T-cell (primary cell): ENCODE measurements at places on chromosomes 1 and 21. TPM values are rescaled to one million over a fixed set of nuclear protein-coding genes. Genes with fewer than 3 reads are reported as not detected.

DNA sequence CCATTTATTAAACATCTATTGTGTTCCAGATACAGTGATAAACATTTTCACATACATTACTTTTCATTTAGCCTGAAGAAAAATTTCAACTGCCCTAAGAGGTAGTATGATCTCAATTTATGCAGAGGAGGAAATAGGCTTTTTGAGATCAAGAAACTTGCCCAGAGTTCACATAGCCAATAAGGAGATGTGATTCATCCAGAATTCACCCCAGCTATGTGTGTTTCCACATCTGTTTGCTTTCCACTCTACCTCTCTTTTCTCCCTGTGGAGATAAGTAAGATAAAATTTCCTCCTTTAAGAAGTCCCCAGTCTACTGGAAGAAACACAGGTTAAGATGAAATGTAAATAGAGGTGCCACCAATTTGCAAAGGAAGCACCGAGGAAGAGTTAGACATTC is 199.7 kb upstream of the C8B start:
- no peak for DNase-seq

DNA sequence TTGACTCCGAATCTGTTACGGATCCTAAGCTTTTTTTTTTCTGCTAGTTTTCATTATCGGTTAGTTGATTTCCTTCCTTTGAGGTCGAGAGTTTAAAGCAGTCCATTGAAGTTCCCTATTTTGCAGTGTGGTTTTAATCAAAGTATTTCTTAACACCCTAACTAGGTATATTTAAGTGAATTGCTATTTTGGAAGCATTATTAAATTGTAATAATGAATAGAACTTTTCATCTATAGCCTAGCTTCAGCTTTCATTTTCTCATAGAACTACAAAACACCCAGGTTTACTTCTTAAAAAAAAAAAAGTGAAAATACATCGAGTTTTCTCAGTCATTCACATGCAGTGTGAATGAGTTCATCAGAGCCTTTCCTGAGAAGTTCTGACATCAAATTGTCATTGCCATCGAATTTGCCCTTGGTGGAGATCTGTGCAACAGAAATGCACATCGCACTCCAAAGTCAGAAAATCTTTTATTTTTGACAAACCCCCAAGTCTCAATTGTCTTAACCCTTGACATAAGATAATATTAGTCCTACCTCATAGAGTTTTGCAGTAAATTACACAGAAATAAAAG is 1.1 kb upstream of the LBR start:
- DNase-seq = no peak

DNA sequence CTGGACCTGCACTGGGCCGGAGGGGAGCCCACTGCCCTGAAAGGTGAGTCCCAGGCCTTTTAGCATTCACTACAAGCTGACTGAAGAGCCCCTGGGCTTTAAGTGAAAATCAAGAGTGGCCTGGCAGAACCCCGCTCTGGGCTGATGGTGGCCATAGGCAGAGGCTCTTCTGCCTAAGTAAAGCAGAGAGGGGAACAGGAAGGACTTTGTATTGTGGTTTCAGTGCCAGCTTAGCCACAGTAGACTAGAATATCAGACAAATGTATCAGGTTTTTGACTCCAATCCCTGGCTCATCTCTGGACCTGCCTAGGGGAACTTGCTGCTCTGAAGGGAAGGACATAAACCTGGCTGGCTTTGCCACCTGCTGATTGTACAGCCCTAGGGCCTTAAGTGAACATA is 10.2 kb upstream of the HENMT1 start:
- DNase-seq = no peak

DNA sequence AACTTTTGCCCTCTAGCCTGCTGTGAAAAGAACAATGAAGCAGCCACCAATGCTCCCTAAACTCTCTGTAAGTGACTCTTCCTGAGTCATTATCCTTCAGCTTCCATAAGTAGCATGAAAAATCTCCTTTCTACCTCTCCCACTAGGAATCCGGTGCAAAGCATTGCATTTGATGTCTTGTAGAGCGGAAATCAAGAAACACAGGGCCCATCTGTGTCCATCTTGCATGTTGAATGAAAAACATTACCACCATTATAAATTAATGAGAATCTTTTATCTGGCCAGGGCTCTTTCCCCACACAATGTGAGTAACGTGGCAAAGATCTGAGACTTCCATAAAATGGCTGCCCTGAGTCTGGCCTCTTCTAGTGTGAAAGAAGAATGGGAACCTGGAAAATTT is 324.4 kb downstream of the ADGRL2 start:
- no peak for DNase-seq

- DNase-seq = peak; percentile 22
Measured at GRCh38 chr1:156927215-156928042, 7.0 kb downstream of the LRRC71 start.

GRCh38 chr1:175319912-175320230 is 127.3 kb upstream of the KIAA0040 start:
- no peak for DNase-seq

GRCh38 chr1:82052563-82052962 is 251.8 kb downstream of the ADGRL2 start:
- DNase-seq = no peak

GRCh38 chr1:44661781-44662682 is 12.2 kb downstream of the TMEM53 start:
- no peak for DNase-seq

DNA sequence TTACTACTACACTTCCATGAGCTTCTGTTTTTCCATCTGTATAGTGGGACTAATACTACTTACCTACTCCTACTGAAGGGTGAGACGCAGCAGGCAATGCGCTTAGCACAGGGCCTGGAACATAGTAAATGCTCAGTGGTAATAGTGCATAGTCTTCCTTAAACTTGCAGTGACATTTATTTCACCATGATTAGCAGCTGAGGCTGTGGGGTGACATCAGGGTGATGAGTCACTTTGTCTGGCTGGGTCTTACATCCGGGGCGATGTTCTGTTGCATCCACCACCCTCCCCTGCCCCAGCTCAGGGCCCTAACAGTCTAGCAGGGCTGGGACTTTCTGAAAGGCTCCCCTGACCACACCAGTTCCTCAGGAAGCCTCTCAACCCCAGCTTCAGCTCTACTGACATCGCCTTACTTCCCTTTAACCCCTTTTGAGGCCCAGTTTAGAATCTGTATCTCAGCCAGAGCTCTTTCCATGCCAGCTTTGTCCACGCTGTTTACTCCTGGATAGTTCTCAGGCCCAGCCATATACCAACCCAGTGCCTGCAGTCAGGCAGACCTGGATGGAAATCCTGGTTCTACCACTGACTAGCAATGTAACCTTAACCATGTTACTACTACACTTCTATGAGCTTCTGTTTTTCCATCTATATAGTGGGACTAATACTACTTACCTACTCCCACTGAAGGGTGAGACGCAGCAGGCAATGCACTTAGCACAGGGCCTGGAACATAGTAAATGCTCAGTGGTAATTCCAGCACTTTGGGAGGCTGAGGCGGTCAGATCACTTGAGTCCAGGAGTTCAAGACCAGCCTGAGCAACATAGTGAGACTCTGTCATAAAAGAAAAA is 66.3 kb downstream of the CD58 start:
- peak; percentile 73 for DNase-seq

DNA sequence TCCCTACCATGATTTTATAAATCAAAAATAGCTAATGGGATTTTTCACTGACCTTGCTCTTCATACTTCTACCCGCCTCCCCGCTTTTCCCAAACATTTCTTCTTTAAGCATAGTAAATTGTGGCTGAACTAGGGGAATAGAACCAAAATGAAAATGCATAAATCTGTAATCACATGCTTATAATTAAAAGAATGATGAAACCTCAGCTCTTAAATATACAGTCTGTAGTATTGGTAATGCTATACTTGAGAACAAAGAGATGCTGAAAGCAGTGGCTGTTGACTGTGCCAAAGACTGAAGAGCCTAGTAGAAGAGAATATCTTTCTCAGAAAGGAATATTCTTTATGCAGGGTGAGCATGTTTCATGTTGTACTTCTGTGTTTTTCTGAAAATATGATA is 249.1 kb downstream of the GREM2 start:
- no peak for DNase-seq

GRCh38 chr21:25772686-25773085 is 37.9 kb downstream of the GABPA start:
- DNase-seq = no peak

DNA sequence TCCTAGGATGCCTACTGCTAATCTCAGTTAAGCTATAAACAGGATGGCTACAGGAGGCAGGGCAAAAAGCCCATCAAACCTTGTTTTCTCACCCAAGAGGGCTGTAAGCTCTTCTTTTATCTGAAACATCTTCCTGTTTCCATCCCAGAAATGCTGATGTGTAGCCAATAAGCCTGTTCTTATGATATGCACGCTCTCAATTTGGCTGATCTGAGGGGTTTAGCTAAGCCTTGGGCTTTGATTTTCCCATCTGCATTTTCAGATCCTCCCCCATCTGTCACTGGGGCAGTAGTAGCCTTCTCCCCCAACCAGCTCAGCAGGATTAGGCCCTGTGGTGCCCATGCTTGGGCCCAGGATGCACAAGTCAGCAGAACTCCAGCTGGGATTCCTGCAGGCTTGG is 105.0 kb downstream of the BRINP2 start:
- DNase-seq = no peak

DNA sequence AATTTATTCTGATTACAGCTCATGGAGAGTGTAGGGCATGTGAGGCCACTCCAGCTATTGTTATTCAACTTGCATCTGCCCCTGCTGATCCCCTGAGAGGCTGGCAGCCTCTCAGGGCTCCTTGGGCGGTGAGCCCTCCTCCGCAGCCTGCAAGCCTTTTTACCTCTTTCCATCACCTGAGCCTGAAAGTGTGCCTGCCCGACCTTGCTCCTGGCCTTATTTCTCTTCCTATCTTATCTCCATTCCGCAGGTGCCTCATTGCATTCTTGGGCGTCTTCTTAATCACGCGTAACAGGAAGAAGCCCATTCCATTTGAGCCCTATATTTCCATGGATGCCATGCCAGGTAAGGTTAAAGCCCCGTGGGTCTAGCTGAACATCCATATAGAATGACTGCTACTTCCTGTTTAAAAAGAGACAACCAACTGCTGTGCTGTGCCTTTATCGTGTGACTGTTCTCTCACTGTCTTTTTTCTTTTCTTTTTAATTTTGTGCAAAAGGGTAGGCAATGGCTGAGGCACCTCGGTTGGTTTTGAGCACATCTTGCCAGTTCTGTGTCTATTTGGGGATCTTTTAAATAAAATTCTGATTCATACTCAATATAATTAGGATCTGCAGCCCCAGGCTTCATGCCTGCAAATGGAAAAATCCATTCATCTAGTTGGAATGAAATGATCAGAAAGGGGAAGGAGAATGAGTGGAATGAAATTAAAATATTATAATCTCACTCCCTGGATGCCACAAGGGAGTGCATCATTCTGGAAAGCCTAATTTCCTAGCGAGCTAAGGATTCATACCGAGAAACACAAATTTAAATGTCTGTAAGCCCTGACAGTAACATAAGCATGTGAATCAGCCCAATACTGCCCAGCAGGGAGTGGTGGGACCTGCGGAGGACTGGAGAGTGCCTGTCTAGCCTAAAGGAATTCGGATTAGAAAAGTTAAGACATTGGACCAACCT is 38.6 kb upstream of the RCAN3 start:
- DNase-seq = no peak

DNA sequence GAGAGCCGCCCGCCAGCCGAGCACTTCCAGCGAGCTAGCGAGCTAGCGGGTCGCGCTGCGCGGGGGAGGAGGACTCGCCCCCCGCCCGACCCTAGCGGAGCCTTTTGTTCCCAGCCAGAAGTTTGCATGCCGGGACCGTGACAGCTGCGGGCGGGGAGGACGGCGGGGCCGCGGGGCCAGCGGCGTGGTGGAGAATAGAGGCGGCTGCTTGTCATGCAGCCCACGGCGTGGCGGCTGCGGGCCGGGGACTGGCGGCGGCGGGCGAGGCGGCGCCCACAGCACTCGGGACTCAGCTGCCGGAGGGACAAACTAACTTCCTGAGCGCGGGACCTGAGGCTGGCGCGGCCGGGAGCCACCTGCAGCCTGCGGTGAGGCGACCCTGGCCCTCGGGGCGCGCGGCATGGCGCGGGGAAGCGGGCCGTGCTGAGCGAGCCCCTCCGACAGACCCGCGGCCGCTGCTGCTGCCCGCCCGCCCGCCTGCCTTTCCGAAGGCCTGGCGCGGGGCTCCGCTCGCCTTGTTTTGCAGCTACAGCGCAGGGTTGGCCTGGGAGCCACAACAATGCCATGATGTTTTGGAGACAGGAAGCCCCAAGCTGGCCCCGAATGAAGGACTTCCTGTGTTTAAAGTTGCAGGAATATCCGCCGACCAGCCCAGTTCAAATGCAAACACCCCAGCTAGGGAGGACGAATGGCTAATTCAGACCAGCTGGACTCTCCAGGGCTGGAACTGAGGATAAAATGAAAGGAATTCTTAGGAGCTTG is 82.2 kb upstream of the BMP8A start:
- no peak for DNase-seq

DNA sequence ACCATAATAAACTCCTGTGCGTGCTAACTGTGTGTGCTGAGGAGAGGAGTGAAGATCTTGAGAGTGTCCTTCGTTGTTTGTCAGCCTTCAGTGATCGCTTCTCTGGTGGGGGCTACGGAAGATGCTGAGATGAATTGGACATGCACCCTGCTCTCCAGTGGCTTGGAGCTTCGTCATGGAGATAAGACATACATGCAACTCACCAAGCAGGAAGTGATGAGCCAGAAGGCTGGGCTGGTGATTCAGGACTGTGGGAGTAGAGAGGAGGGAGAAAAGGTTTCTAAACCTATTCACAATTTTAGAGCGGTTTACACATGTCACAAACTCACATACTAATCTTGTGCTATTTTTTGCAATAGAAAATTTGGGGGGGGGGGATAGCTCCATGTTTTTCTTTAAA is 128.9 kb upstream of the ADAR start:
- no peak for DNase-seq

DNA sequence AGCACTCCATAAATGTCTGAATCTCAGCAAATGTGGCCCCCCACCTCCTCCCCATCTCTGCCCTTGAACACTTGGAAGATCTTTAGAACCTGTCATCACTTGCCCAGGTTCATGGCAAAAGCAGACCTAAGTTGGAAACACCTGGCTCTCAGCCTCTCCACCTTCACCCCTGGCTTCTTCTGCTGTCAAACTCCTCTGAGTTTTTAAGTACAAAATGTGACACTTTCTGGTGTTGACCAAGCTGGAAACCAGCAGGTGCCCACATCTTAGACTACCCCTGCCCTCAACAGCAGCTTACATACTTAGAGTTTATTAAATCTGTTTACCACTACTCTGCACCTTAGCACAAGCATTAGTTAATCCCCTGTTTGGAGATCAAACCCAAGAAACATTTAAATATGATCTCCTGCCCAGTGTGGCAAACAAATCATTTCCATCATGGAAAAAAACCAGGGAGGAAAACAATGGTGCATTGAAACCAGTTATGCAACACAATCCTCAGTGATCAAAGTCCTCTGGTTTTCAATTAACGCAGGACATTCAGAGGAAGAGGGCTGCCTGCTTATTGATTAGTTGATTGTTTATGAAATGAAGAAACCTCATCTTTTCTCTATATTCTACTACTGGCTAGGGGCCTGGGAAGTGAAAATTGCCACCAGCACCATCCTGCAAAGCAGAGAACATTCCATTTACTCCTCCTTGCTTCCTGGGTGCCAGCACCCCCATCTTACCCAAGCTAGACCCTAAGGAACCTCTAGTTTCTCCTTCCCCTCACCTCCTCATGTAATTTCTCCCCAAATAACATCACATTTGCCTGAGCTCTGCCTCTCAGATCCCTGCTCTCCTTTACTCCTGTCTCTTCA is 139.4 kb upstream of the RAB4A start:
- no peak for DNase-seq

GRCh38 chr1:51941528-51941927 is 49.0 kb downstream of the RAB3B start:
- DNase-seq = no peak

Gene KLHDC9
- not detected for total RNA-seq

Gene ADGRL2
- total RNA-seq = 0.70 TPM

Gene GBP2
- total RNA-seq = 187 TPM

Gene NBPF26
- 31.4 TPM for total RNA-seq

Gene CCNL2
- 290 TPM for total RNA-seq

Gene LCE1F
- total RNA-seq = not detected
